Left lobe of liver (tissue), 2 donors: ENCODE measurements at places on chromosomes 1 and 21. TPM values are rescaled to one million over a fixed set of nuclear protein-coding genes. Genes with fewer than 3 reads are reported as not detected.
A peak's percentile ranks its signal among the peaks of the same experiment; 100 is the strongest.

- DNase-seq: no peak
Measured at GRCh38 chr1:239274242-239274830, 112.0 kb upstream of the CHRM3 start.

DNA sequence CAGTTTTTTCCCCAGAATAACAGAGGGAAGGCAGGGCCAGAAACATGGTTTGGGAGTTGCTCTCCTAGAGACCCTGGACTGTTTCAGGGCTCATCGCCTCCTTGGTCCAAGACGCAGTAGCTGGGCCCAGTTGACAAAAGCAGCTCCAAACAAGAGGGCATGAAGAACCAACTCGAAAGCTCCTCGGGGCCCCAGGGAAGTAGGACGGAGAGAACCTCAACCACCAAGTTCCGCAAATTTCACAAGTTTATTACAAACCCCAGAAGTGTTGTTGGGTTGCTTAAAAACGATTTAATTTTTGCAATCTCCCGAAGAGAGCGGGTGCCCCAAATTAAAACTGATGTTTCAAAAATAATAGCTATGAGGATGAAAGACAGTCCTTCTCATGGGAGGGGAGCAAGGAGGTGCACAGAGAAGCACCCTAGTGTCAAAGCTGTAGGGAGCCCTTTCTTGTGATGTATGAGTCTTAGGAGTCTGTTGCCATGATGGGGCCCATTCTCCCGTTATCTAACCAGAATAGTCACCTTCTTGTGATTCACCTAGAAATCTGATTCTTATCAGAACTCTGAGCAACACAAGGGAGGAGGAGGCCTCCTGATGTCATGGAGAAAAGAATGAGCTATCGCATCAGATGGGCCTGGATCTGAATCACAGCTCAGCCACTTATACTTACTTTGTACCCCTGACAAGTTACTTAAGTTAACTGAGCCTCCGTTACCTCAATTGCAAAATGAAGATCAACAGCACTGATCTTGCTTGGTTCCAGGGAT, 165.7 kb upstream of the IRF2BP2 start:
- no peak for DNase-seq

DNA sequence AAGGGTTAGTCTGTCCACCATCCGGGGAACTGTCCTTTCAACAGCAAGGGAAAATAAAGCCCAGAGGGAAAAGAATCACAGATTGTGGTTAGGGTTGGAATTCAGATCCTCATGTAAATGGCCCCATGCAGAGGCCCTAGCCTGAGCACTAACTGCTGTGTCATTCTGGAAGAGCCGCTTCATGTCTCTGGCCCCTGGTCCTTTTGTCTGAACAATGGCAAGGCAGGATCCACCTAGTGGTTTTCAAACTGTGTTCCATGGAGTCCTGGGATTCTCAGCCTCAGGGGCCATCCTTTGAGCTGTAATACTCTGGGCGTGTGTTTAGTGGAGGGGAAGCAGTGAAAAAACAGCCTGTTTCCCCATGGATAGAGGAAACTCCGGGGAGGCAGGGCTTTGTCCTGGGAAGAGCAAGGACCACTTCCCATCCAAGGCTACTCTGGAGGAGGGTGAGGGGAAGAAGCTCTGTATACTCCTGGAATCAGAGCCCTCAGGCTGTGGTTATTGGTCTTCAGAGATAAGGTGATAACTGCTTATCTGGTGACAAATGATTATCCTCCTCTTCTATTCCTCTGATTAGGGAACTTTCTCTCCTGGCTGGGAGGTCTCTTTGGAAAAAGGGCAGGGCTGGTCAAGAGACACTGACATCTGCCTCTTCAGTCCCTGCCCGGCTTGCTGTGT, 19.2 kb downstream of the PAX7 start:
- DNase-seq: no peak

DNA sequence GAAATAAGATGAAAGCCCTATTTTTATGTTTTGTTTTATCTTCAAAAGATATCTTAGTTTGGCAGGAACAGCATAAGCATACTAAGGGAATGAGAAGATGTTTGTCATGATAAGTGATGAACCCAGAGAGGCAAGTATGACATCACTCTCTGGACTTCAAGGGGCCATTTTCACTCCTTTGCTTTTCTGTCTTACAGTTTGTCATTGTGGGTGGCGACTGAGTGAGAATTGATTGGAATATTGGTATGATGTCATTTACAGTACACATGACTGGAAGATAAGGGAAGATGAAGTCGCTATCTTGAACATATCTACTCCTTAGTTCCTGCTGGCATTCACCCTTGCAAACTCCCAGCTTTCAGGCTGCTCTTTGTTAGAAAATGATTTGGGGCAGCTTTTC, 258.1 kb upstream of the RAB4A start:
- no peak for DNase-seq

- DNase-seq: peak; percentile 92
Measured at GRCh38 chr1:101257500-101258325, 20.9 kb downstream of the S1PR1 start.

DNA sequence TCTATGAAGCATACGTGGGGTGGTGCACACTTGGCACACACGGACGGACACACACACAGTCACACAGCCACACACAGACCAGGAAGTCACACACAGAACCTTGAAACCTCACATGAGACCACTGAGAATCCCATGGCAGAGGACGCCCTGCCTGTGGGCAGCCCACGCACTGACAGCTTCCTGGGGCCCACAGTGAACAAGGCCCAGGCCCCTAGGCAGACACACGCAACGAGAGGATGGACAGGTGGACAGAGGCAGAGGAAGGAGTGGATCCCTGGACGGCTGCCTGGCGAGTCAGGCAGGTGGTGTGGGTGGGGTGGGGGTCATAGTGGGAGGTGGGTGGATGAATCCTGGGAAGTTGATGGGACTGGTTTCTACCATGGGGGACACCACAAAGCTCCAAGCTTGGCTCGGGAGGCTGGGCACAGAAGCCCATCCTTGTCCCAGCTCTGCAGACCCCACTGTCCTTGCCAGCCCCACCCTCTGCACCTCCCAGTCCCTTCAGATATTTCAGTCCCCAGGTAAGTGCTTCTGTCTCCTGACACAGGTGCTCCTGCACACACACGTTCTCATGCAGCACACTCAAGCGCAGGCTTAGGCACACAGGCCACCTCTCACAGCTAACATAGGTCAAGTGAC, 49.1 kb downstream of the WNT9A start:
- DNase-seq: peak; percentile 40

GRCh38 chr1:243179720-243180119, 75.4 kb downstream of the CEP170 start:
- no peak for DNase-seq

- DNase-seq: no peak
Measured at GRCh38 chr1:98045211-98045766, 124.5 kb upstream of the DPYD start.

DNA sequence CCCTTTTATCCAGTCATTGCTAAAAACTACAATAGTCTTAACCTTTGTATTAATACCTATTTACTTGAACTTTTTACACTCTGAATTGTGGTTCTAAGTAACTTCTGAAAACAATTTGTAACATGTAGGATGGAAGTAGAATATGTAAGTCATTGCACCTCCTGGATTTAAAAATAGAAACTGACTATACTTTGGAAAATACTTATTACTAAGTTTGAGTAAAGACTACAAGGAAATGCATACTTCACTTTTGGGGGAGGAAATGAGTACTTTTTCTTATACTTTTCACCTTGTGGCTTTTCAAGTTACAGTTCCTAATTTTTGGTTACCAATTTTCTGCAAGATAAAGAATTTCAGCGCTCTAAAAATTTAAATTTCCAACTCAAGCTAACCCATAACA, 8.7 kb downstream of the RGS18 start:
- DNase-seq: no peak

- no peak for DNase-seq
Measured at GRCh38 chr1:174239541-174239940, 80.2 kb downstream of the RABGAP1L start.

DNA sequence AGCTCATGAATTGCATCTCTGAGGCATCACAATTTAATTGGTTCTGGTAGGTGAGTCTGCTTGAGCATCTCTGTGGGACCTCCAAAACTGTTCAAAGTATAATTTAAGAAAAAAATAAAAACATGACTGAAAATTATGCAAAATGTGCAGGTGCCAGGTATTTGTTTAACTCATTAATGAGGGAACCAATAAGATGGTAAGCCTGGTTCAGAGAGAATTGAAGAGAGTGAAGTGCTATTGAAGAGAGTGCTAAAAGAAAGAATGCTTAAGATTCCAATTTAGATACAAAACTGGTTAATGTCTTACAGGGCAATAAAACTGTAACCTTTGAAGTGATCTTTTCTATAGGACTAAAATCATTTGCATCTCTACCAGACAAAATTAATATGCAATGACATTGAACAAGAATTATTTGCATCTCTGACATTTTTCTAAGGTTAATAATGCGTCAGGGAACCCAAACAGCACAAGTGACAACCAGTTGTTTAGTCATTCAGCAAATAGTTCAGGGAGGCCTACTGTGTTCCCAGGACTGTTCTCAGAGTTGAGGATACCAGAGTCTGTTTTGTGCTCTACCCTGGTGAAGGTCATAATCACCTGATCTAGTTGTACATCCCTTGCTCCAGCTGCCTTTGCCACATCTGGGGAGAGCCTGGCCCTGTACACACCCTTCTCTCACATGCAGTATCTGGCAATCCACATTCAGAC, 183.5 kb downstream of the PATJ start:
- no peak for DNase-seq

GRCh38 chr1:173267453-173267945, 60.4 kb upstream of the TNFSF4 start:
- DNase-seq: no peak

DNA sequence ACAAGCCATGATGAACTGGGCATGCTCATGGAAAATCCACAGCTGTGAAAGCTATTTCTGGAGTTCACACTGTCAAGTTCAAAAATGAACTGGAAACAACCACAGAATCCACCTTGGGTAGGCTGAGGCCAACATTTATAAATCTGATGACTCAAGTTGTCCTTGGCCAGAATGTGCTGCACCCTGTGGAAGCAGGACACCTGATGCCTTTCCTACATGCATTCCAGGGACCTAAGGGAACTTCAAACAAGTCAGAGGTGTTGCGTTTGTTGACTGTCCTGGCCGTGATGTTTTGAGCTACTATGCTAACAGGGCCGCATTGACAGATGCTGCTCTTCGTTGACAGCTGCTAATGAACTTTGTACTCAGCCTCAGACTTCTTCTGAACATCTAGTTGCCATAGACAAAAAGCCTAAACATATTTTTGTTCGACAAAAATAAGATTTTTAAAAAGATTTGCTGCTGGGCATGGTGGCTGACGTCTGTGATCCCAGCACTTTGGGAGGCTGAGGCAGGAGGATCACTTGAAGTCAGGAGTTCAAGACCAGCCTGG, 127.9 kb upstream of the SLC45A1 start:
- peak; percentile 78 for DNase-seq

Gene KRTAP10-10
- not detected for total RNA-seq

Gene CFAP45
- total RNA-seq: not detected

Gene SELENBP1
- 408 TPM for total RNA-seq

Gene GPR3
- not detected for total RNA-seq

Gene SEC16B
- 60.3 TPM for total RNA-seq

Gene PADI4
- 0.45 TPM for total RNA-seq
